Osteocyte (in vitro differentiated cells): ENCODE measurements at places on chromosomes 3 and 15. TPM values are rescaled to one million over a fixed set of nuclear protein-coding genes. Genes with fewer than 3 reads are reported as not detected.

DNA sequence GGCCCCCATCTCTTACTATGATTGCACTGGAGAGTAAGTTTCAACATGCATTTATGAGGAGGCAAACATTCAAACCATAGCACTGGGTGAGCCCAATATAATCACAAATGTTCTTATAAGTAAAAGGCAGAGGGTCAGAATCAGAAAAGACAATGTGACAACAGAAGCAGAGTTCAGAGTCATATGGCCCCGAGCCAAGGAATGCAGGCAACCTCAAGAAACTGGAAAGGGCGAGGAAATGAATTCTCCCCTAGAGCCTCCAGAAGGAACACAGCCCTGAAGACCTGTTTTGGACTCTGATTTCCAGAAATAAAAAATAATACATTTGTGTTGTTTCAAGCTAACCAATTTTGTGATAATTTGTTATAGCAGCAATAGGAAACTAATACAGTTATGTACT, 81.3 kb upstream of the ABI3BP start:
- no peak overlapping the region for H3K27ac ChIP-seq
- no peaks in the 10 kb centered on the region for H3K27me3 ChIP-seq
- peaks cover 49% of the 10 kb centered on the region for H3K4me1 ChIP-seq
- no peak for DNase-seq
- no peak overlapping the region for H3K4me3 ChIP-seq
- H3K36me3 ChIP-seq = no peaks in the 10 kb centered on the region

GRCh38 chr15:66940368-66940767, 125.0 kb upstream of the SMAD3 start:
- H3K4me3 ChIP-seq = no peak overlapping the region
- H3K27me3 ChIP-seq = no peaks in the 10 kb centered on the region
- no peak for DNase-seq
- H3K27ac ChIP-seq = no peak overlapping the region
- H3K36me3 ChIP-seq = no peaks in the 10 kb centered on the region

- H3K27ac ChIP-seq = no peak overlapping the region
- no peaks in the 10 kb centered on the region for H3K36me3 ChIP-seq
- H3K27me3 ChIP-seq = peaks cover 2% of the 10 kb centered on the region
- H3K4me3 ChIP-seq = peak overlapping the region; percentile 62
- peaks cover 12% of the 10 kb centered on the region for H3K4me1 ChIP-seq
- DNase-seq = no peak
These were observed 665 bp downstream of the FRMD4B start for GRCh38 chr3:69385123-69385722.

GRCh38 chr3:9507586-9508578, 45.7 kb downstream of the LHFPL4 start:
- no peak overlapping the region for H3K27ac ChIP-seq
- H3K36me3 ChIP-seq = no peaks in the 10 kb centered on the region
- H3K27me3 ChIP-seq = peaks cover 31% of the 10 kb centered on the region
- no peaks in the 10 kb centered on the region for H3K4me1 ChIP-seq

Gene PCSK6
- 0.43 and 0.55 TPM in 2 replicates for total RNA-seq

Gene ANKRD34C
- total RNA-seq = 0.08 TPM in 1 of 2 replicates, not detected in the other
